ENCODE measurements at places on chromosomes 7 and 10.
A peak's percentile ranks its signal among the peaks of the same experiment; 100 is the strongest.

DNA sequence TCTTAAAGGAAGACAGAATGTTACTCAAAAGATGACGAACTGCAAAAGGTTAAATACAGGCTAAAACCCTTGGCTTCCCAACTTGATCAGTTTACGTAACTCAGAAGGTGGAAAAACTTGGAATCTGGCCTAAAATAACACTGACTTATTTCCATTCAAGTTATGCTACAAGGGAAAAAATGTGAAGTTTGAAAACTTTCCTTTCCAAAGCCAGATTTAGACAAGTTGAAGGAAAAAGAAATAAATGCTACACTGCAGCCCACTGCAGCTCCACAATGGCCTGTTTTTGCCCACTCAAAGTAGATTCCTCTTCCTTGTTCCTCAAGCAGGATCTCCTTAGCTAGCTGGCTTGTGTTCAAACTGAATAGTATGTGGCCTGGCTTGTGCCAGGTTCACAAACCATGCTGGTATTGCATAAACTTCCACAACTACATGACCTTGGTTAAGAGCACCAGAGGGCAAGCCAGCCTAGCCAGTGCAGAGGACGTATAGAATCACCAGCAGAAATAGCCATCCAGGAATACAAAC is 166.2 kb downstream of the CPEB3 start:
- peak; percentile 50 for DNase-seq

DNA sequence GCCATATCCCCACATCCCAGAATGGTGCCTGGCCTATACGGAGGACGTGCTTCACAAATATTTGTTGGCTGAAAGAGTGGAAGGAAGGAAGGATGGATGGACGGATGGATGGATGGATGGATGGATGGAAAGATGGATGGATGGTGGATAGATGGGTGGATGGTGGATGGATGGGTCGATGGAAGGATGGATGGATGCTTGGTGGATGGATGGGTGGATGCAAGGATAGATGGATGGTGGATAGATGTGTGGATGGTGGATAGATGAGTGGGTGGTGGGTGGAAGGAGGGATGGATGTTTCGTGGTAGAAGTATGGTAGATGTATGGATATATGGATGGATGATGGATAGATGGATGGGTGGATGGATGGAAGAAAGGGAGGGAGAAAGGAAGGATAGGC is 10.8 kb downstream of the CHAT start:
- no peak for DNase-seq

- peak; percentile 81 for DNase-seq
Measured at GRCh38 chr10:29257106-29257783, 31.6 kb upstream of the LYZL1 start.

DNA sequence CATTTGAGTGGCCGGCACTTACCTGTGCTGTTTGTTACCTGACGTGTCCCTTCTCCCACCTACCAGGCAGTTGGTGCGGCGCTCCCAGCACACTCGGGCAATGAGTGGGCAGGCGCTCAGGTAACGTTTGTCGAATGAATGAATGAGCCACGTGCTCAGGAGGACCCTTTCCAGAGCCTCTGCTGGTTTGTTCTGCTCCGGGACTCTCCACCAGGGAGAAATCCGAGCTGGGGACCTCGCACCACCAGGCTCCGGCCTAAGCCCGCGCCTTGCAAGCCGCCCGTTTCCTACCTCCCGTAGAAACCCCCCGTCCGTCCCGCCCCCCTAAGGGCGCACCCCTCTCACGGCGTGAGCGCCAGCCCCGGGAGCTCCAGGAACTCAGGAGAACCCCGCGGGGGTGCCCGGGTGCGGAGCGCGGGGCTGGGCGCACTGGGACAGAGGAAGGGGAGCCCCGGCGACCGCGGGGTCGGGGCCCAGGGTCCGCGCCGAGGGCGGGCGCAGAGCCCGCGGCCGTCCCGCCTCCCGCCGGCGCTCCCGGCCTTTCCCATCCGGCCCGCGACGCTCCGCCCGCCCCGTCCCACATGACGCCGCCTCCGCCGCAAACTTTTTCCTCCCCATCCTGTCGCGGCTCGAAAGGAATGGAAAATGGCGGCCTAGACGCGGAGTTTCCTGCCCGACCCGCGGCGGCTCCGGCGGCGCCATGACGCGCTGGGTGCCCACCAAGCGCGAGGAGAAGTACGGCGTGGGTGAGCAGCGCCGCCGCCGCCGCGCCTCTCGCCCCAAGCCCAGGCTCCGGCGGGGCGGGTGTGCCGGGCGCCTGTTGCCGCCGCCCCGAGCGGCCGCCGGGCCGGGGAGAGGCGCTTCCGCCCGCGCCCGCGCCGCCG is at the start of gene DOCK1:
Gene DOCK1 (plus strand): TSS at position 611 of the 884 bp plus-strand sequence. CDS start 90 bp downstream, at position 701.
- no peak for DNase-seq

DNA sequence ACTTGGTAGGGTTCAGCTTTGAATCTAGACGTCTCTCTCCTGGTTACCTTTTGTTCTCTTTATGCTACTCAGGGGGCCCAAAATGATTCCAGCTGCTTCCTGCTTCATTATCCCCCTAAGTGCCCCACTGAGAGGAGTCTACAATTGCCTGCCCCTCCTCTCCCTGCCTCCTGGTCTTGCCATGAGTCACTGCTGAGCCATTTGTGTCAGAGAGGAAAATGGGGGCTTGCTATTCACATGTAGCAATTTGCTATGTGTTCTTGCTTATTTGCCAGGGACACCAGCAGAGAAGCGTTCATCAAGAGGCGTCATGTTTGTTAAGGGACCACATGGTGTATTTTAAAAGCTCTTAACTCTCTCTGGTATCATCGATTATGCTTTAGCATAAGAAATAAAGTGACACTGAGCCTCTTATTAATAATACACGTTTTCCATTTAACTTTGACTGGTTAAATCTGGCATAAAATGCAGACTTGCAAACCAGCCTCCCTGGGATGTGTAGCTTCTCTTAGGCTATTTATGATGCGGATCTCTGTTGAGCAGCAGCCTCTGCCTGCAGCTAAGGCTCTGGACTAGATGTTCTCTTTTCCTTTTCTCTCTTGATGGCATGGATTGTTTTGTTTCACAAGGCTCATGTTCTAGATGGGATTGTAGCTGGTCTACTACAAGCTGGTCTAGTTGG is 239.3 kb downstream of the AUTS2 start:
- DNase-seq, result no peak

- no peak for DNase-seq
Measured at GRCh38 chr7:30178748-30179436, 44.1 kb downstream of the MTURN start.

DNA sequence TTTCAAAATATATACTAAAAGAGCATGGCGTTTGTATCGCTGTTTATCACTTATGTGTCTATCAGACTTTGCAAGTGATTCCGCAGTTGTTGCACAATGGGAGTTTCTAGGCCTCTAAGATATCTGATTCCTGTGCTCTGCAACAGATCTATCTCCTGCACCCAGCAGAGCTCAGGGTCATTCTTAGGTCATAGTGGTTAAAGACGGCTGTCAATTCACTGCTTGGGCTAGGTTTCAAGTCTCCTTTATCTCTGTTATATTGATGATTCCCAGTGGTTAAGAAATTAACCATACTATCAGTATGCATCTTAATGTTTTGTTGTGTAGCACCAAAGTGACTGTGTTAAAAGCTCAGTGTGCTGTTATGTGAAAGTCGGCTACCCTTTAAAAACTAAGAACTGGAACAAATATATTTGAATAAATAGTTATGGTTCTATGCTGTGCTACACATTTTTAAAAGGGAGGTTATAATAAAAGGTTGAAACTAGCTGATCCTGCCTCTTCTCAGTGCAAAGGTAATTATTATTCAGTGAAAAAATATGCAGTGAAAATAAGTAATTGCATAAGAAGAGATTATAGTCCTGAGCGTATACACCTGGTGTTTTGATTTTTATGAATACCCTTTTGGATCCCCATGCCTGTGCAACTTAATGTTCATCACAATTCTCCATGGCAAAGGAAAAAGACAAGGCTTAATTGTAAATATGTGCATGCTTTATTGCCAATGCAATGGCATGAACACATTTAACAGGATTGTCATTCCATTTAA is 24.0 kb downstream of the HOXA1 start:
- DNase-seq, result no peak

- DNase-seq, result no peak
Measured at GRCh38 chr10:55979203-55979602, 381.9 kb downstream of the ZWINT start.

- peak; percentile 71 for DNase-seq
Measured at GRCh38 chr7:80439894-80440821, 71.7 kb downstream of the GNAT3 start.

GRCh38 chr10:132162021-132162531 is 24.7 kb upstream of the DPYSL4 start:
- DNase-seq, result no peak

GRCh38 chr10:68829521-68829920 is 2.2 kb downstream of the STOX1 start:
- no peak for DNase-seq

- no peak for DNase-seq
Measured at GRCh38 chr10:129365767-129366402, 101.2 kb upstream of the MGMT start.

DNA sequence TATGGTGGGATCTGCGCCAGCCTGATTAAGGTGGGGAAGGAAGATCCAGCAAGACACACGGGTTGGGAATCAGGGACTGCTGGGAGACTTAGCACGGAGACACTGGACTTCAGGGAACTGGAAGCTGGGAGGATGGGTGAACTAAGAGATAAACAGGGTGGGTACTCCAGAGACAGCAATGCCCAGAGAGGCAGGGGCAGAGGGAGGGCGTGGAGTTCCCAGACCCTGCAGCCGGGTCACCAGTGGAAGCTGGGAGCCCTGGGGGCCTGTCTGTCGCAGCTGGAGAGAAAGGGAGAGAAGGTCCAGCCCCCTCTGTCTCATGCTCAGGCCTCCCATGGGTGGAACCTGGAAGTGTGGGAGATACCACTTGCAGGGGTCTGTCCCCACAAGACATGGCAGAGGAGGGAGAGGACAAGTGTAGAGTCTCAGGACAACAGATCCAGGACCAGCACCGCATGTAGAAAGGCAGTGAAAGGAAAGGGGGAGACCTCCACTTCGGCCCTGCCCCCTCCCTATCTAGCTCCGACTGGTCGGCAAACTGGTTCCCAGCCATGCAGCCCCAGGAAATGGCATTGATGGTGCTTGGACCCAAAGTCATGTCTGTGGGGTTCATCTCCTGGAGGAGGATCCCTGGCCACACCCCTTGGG is 44.4 kb downstream of the AOC1 start:
- no peak for DNase-seq

DNA sequence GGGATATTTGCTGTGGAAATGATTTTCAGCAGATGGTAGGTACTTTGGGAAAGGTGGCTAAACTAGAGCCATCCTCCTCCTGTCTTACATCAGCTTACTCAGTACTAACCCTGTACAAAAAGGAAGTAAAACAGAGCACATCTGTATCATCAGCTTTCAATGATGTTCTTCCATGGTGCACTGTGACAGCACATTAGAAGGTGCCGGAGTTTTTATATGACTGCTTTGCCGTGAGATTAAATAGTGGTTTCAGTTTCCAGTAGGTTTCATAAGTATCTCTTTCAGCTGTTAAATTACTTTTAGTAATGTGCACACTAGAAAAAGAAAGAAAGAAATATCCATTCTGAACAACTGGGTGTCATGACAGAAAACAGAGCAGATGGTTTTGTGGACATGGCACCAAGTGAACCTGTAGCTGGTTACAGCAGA is 86.5 kb downstream of the ARID5B start:
- DNase-seq, result no peak

- no peak for DNase-seq
Measured at GRCh38 chr7:151503902-151504714, 15.6 kb downstream of the RHEB start.

- DNase-seq, result no peak
Measured at GRCh38 chr7:99308461-99309074, 17.1 kb upstream of the ARPC1A start.

- DNase-seq, result no peak
Measured at GRCh38 chr10:52897162-52897561, 124.6 kb upstream of the MBL2 start.

- DNase-seq, result no peak
Measured at GRCh38 chr10:98617906-98618520, 171.3 kb upstream of the HPS1 start.

DNA sequence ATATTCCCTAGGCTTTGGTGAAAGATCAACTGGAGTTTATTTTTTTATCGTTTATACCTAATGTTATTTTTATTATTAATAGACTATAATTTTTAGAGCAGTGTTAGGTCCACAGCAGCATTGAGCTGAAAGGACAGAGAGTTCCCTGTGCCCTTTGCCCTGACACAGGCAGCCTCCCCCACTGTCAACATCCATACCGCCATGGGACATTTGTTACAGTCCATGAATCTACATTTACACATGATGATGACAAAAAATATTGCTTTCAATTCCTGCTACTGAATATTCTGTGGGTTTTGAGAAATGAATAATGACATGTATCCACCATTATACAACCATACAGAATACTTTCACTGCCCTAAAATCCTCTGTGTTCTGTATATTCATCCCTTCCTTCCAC is 1297.5 kb upstream of the SORCS1 start:
- no peak for DNase-seq

- no peak for DNase-seq
Measured at GRCh38 chr7:18393465-18394118, 102.0 kb upstream of the HDAC9 start.

- no peak for DNase-seq
Measured at GRCh38 chr10:369221-369683, 234.0 kb downstream of the ZMYND11 start.

GRCh38 chr7:142348100-142348499 is 90.2 kb upstream of the PRSS58 start:
- no peak for DNase-seq

DNA sequence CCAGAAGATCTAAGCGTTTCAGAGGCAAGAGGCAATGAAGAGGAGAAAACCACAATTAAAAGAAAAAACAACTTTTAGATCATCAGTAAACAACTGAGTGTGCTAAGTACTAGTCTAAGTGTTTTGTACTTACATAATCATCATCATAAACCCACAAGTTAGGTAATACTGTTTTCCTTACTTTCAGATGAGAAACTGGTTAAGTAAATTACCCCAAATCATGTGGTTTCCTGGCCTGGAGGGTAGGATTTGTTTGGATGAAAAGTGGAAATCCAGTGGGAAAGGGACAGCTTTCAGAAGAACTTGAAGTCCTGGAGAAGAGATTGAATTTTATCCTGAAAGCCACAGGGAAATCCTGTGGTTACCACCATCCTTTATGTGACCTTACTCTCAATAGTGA is 463.3 kb downstream of the LRMDA start:
- no peak for DNase-seq

GRCh38 chr7:111388912-111389311 is 173.4 kb downstream of the IMMP2L start:
- DNase-seq, result no peak

GRCh38 chr10:91590142-91590903 is 42.5 kb downstream of the PPP1R3C start:
- DNase-seq, result no peak

- DNase-seq, result no peak
Measured at GRCh38 chr10:68330852-68331454, 911 bp upstream of the HNRNPH3 start.

- DNase-seq, result no peak
Measured at GRCh38 chr7:78063758-78064157, 265.2 kb downstream of the PHTF2 start.

DNA sequence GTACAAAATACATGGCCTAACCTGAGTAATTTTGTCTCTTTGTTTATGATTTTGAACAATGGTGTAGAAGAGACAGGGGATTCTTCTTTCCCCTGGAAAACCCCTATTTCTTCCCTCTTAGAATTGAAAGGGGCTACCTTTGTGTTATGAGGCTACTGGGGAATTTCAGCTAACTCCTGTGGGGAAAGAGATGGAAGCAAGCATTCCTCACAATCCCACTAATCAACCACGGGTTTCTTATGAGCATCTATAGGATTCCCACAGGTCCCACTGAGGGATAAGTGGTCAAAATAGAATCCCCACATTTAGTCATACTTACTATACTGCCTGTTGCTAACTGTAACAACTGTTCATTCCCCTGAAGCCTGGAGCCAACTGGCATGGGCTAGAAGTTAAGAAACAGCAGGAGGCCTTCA is 32.2 kb upstream of the ITGB8 start:
- DNase-seq, result no peak

Measured in HFF-Myc (cell line).